Ovary (tissue), 10 donors: ENCODE measurements at places on chromosomes 4 and X. TPM values are rescaled to one million over a fixed set of nuclear protein-coding genes. Genes with fewer than 3 reads are reported as not detected.

DNA sequence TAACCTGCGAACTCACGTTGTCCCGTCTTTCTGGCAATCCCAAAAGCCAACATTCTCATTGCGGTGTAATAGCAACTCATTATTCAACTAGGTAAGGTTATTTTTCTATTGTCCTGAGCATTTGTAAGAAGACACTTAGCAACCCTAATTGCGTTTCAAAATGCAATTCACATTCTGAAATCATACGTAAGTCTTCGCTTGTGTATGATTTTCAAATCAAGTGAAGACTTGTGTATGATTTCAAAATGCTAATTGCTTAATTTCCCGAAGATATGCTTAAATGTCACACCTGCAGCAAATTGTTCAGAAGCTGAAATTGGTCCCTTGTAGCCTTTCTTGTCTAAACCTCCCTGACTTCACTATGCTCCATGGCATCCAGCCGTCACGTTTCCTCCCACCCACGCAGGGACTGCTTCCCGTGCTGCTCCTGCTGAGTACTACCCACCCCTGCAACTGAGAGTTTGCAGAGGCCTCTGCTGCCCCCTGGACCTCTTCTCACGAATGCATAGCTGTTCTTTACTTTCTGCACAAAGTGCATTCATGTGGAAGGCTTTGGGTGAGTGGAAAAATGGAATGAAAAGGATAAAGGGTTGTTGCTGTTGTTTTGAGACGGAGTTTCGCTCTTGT lies 40.8 kb upstream of the CLDN24 start:
- DNase-seq: no peak

The NLGN3 gene
- total RNA-seq: 2.1 TPM

- no peak for DNase-seq
Observed at GRCh38 chr4:137180349-137180748, 351.9 kb downstream of the PCDH18 start.

GRCh38 chr4:148441624-148441985 lies 609 bp downstream of the NR3C2 start:
- no peak for DNase-seq

DNA sequence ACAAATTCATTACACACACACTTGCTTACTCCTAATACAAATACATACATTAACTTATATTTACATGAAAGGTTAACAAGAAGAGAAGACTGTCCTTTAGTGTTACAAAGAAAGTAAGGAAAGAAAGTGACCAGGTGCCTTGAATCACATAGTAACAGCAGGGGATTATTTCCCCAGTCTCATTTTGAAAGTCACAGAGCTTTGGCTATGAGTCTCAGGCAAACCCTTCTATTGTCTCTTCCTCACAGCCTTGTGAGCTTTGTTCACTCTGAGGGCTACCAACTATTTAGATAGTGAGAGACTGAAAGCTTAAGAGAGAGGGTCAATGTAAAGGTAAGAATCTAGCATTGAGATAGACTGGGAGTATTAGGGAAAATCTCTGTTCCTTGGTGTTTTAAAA lies 161.6 kb downstream of the NPNT start:
- DNase-seq: no peak
